Dorsolateral prefrontal cortex (tissue), 122 donors: ENCODE measurements at places on chromosomes 1 and 21. TPM values are rescaled to one million over a fixed set of nuclear protein-coding genes. Genes with fewer than 3 reads are reported as not detected.

DNA sequence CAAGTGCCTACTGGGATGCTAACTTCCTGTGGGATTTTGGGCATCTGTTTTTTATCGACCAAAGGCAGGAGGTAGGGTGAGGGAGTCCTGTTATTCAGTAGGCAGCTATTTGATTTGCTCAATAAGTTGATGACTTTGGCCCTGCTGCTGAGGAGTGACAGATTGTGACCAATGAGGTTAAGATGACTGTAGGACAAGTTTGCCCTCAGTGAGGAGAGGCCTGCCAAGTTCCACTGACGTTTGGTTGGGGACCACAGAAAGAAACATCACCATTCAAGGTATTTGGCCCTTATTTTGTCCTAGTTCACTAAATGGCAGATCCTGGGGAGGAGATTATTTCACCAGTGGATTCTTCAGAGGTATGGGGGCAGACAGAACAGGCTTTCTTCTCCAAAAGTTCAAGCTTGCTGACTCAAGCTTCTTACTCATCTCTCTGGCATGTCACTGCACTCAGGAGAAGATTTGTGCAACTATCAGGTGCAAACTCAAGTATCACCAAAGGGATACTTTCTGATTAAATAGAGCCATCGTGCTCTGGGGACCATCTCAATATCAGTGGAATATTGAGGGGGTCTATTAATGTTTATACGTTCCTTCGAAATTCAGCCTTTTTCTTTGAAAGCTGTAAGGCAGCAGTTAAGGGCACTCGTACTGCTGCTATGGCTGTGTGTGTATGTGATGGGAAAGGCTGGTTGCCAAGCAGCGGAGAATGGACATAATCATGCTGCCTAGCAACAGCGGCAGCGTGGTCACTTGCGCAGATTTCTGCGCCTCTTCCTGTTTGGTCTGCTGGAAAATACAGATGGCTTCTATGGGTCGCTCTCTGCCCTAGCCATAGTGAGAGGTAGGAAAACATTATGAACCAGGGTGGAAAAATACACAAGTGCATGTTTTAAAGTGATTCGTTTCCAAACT, 78.7 kb downstream of the PBX1 start:
- DNase-seq, result peak; percentile 73

ETNK2 gene
- total RNA-seq, result 6.8 TPM

DNA sequence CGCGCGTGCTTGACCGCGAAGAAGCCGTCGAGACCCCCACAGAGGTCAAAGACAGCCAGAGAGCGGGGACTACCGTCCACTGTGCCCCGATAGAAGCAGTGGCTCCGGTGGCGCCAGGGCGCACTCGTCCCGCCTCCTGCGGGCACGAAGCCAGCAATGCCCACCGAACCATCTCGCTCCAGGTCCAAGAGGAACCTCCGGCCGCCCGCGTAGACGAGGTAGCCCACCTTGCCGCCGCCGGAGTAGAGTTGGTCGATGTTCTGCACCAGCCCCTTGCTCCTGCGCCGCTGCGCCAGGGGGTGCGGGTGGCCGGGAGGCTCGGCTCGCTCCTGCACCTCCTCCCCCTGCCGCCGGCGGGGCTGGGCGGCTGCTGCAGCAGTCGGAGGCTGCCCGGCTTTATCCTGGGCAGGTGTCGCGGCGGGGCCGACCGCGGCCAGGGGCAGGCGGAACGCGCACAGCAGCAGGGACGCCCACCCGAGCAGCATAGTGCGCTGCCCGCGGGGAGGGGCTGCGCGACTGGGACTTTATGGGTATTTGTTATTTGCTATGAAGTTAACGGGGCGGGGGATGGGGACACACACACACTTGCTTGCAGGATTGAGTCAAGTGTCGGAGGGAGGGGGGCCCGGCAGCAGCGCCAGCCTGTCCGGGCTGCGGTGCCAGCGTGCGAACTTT, 844 bp downstream of the ADAMTS5 start:
- DNase-seq, result no peak

DNA sequence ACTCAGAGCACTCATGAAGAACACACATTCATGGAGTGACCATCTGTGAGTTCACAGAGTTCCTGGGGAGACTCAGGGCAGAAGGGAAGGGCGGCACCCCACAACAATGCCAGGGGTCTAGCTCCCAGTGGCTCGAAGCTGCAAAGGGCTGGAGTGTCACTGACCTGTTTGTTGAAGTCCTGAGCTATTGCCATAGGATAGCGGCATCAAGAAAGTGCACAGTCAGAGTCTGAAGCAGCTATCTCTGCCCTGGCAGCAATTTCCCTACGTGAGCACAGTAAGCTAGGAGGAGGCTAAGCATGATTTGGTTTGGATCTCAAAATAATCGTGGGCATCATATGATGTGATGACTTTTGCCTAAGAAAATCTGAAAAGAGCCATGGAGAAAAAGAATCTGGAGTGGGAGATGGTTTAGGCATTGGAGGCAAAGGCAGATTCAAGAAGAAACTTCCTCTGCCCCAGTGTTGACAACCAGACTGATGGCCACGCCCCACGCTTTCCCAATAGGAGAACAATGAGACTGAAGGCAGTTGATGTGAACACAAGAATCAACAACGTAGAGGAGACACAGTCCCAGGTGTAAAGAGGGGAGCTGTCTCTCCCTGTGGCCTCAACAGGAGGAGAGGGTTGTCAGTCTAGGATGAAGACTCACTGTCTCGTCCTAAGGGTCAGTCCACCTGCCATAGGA, 100.0 kb upstream of the SLC25A33 start:
- DNase-seq, result no peak

DNA sequence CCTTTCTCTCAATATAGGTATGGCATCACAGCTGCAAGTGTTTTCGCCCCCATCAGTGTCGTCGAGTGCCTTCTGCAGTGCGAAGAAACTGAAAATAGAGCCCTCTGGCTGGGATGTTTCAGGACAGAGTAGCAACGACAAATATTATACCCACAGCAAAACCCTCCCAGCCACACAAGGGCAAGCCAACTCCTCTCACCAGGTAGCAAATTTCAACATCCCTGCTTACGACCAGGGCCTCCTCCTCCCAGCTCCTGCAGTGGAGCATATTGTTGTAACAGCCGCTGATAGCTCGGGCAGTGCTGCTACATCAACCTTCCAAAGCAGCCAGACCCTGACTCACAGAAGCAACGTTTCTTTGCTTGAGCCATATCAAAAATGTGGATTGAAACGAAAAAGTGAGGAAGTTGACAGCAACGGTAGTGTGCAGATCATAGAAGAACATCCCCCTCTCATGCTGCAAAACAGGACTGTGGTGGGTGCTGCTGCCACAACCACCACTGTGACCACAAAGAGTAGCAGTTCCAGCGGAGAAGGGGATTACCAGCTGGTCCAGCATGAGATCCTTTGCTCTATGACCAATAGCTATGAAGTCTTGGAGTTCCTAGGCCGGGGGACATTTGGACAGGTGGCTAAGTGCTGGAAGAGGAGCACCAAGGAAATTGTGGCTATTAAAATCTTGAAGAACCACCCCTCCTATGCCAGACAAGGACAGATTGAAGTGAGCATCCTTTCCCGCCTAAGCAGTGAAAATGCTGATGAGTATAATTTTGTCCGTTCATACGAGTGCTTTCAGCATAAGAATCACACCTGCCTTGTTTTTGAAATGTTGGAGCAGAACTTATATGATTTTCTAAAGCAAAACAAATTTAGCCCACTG, 11.5 kb downstream of the HIPK1 start:
- DNase-seq, result no peak

DNA sequence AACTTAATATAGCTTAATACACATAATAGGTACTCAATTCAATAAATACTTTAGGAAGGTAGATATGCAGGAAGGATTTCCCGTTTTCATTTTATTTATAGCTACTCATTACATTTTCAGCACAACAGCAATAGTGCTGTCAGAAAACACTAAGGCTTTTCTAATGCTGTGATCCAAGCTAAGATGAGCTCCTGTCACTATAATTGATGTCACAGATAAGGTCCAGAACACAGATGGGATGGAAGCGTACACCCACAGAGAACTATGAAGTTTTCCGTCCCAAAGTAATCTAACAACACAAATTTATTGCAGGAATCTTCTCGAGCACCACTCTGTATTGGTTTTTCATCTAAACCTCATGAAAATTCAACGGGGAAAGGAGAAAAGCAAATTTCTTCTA, 13.6 kb downstream of the AUNIP start:
- DNase-seq, result no peak

SLAMF8 gene
- total RNA-seq, result 2.9 TPM

TSNAX gene
- 51.4 TPM for total RNA-seq

DNA sequence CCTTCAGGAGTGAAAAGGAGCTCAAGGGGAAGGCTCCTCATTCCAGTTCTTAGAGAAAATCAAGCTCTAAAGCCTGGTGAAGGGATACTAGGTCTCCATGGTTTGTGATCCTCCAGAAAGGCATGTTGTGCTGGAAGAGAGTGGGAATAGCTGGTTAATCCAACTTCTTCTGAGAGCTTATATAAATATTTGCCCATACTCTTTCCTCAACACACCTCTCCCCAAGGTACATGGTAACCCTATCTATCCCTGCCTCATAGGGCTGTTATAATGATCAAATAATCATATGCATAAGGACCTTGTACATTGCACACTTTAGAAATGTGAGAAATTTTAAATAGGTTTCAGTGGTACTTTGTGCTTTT, 14.6 kb downstream of the XKR8 start:
- DNase-seq, result no peak

DNA sequence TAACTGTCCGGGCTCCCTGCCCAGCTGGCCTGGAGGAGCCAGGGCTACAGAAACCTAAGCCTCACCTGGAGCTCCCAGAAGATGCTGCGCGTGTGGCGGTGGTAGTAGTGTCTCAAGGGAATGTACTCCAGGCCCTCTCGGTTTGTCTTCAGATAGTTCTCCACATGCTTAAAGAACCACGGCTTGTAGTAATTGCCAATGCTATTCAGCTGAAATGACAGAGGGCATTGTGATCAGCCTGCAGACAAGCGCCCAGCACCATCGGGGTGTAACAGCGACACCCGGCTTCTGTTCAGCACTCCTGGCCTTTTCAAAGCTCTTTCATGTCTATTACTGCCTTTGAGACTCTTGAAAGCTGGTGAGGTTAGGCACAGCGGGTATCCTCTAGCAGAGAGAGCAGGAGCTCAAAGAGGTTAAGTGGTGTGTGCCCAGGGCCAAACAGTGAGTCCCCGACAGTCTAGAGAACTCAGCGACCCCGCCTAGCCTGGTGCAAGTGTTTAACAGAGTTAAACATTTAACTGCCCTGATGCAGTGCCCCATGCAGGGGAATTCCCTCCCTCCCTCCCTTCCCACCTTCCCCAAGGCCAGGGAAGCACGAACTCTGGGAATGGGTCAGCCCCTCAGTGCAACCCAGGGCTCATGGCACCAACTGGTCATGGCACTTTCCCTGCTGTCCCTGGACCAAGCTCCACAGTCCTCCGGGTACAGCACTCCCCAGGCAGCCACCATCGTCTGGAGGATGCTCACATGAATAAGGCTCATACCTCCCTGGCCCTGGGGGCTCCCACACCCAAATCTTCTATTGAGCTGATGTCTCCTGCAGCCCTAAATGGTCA, 21.5 kb downstream of the DHCR24 start:
- DNase-seq, result no peak

GRCh38 chr1:204602871-204603542, 82.5 kb downstream of the LRRN2 start:
- no peak for DNase-seq
